ENCODE measurements at places on chromosomes 1 and 21.
A peak's percentile ranks its signal among the peaks of the same experiment; 100 is the strongest.

GRCh38 chr1:152448095-152448494 is 34.0 kb upstream of the CRNN start:
- DNase-seq: no peak

GRCh38 chr1:11068600-11069473 is 9.0 kb upstream of the SRM start:
- DNase-seq: no peak

DNA sequence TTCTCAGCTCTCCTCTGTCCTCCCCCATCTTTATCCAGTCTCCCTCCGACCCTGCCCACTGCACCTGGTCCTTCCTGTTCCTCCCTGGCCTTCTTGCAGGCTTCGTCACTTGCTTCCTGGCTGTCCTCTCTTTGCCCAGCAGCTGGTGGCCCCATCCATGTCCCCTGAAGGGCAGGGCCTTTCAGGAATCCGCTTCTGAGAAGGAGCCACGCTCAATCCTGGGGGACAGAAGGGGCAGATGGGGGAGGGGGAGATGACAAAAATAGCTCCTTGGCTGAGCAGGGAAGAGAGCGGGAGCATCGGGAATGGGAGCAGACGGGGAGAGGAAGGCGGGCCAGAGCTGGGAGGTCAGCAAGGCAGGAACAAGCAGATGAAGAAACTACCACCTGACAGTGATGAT is 40.7 kb downstream of the SLC30A1 start:
- DNase-seq: no peak

DNA sequence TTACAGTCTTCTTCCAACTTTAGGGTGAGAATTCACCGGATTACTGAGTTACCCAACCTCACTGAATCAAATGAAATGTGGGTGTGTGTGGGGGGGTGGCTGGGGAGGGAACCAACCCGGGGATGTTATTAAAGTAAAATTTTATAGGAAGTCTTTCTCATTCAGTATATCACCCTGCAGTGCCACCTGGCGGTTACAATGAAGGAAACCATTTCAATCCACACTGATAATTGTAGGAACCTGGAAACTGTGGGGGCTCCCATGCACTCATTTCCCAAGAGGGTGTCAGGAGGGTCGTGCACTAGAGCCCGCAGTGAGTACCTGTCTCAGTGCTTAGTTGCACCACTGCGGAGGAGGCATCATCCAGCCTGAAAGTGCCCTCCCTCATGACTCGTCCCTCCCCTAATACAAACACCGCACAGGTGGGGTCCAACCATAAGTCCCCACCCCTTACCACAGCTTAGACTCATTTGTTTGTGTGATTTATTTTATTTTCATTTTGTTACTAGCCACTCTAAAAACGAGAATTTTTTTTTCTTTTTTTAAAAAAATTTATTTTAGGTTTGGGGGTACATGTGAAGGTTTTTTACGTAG is 29.1 kb upstream of the IGSF5 start:
- peak; percentile 69 for DNase-seq

- DNase-seq: peak; percentile 60
Measured at GRCh38 chr1:216815260-216816131, 92.3 kb upstream of the ESRRG start.

GRCh38 chr21:41598561-41599431 is 90.8 kb upstream of the TMPRSS2 start:
- no peak for DNase-seq

DNA sequence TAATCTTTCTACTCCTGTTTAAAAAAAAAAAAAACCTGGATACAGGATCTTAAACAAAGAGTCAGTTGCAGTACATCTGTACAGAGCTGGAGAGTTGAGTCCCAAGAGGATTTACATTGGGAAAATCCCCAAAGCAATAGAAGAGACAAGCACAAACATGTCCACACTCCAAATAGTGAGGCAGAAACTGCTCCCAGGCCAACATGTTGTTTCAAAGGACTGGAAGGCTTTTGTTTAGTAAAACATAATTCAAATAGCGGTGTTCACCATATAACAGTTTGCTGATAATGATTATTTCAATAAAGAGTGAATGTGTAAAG is 425.4 kb downstream of the ADGRL2 start:
- no peak for DNase-seq

GRCh38 chr21:37757606-37758376 is 158.5 kb downstream of the KCNJ6 start:
- DNase-seq: no peak

DNA sequence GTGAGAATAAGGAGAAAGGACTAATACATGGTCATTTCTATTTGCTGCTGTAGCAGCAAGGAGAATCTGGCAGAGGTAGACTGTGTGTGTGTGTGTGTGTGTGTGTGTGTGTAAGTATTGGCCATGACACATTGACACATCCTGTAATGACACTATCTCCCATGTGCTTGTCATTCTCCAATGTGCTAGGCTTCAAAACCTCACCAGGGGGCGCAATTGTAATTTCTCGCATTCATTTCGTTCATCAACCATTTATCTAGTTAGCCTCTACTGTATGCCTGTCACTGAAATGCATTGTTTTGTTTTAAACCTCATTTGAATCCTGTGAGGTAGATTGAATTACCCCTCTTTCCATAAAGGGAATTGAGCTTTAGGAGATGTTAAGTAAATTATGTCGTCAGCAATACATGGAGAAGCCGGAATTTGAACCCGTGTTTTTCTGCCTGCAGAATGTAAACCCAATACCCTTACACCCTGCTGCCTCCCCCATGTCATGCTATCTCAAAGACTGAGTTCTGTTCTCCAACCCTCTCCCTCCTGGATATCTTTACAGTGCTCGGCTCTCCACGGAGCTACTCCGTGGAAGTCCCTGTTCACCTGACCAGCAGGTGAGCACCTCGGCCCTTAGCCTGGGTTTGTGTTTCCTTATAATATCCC is 100.8 kb downstream of the UCK2 start:
- DNase-seq: peak; percentile 31

DNA sequence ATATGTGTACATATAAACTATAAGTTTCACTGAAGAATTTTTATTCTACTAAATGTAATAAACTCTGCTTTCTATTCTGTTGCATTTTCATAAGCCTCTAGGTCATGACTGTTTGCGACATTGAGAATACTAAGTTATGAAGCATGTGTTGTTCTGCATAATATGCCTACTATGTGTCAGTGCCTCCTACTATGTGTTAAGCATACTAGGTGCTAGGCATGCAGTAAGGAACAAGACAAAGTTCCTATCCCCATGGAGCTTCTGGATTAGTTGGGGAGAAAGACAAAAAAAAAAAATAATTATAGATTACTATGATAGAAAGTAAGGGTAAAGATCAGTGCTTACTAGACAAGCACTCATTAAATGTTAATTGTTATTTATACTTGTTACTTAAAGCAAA is 1.3 kb downstream of the SDCCAG8 start:
- no peak for DNase-seq

DNA sequence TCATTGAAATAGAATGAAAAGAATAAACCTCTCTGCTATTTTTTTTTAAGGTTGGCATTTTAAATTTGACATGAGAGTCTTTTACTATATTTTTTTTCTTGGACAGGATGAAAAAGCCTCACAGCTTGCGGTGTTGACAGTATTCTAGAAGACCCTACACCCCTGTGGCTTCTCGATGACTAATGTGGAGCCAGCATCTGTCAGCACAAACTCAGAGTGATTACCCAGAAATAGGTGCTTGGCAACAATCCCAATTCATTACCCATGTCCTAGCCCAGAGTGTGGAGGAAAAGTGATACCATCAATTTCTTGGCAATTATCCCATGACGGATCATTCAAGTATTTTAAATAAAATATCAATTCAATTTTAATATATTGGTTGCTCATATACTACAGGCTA is 186.8 kb upstream of the MAP1LC3C start:
- no peak for DNase-seq

DNA sequence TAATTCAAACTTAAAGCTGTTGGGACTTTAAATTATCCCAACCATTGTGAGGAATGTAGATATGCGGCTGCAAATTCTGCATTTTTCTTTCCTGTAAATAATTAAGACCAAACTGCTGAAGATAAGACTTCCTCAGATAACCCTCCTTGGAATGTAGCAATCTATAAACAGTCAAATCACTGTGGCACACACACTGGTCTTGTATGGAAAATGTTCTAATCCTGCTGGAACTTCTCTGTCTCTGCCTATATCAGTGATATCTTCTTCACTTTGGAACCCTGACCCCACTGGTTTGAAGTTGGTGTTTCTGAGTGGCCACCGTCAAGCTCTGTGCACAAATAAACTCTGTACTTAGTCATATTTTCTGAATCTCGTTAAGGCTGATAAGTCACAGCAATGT is 32.9 kb downstream of the HSF2BP start:
- DNase-seq: no peak

- peak; percentile 56 for DNase-seq
Measured at GRCh38 chr1:203338335-203339036, 12.4 kb downstream of the FMOD start.

GRCh38 chr1:111967886-111968285 is 21.6 kb downstream of the KCND3 start:
- no peak for DNase-seq

- DNase-seq: no peak
Measured at GRCh38 chr1:210441028-210441427, 112.3 kb downstream of the HHAT start.

DNA sequence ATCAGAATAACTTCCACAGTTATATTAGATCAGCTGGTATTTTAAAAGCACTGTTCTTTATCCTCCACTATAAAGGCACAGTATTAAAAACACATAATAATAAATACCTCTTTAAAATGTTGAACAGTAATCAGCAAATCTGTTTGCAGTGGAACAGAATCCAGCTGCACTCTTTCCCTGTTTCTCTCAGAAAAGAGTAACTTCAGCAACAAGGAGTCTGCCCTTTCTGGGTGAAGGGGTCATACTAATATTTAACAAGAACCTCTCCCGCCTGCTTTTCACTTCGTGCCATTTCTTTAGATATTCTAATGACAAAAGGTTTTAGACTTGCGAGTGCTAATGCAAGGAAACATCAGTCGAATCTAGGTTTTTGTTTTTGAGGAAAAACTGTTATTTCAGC is 194.2 kb upstream of the FMN2 start:
- no peak for DNase-seq

DNA sequence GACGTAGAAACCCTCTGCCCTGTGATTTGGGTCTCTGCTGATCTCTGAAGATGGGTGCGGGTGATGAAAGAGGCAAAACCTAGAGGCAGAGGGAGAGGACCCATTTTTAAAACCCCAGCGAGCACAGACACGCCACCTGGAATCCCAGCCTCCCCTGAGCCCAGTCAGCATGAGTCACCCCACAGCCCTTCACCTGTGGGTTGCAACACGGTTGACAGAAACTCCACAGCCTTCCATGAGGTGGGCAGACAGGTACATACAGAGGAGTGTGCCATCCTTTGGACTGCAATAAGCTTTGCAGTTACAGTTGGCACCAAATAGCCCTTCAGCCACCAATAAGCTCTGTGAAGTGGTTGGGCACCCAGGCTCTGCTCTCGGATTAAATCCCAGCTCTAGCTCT is 2.1 kb upstream of the GRHL3 start:
- no peak for DNase-seq

- no peak for DNase-seq
Measured at GRCh38 chr1:3465091-3465934, 10.8 kb downstream of the ARHGEF16 start.

DNA sequence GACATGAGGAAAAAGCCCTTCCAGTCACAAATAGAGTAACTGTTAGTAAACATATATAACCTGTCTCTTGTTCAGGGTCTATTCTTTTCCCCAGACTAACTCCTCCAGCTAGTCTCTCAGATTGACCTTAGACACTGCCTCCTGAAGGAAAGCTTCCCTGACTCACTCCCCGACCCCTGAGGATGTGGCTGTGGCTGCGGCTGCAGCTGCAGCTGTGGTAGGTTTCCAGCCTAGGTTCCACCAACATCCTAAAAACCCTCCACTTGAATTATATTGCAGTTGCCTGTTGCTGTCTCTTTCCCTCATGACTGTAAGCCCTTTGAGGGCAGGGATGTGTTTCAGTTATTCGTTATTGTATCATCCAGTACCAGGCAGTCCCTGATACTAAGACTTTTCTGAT is 132.9 kb upstream of the C1orf21 start:
- DNase-seq: no peak

DNA sequence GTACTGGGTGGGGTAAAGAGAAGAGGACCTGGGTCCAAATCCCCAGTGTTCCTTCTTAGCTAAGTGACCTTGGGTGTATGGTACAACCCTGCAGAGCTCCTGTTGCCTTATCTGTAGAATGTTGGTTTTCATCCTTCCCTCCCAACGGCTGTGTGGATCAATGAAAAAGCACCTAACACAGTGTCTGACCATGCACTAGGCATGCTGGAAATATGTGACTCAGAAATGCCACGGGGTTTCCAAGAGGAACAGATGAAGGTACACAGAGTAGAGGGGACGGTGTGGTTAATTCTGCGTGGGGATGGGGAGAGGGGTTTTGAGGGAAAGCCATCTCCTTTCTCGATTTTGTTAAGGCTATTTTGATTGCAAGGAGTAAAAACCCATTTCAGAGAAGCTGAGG is 8.6 kb downstream of the NIPAL3 start:
- DNase-seq: no peak

DNA sequence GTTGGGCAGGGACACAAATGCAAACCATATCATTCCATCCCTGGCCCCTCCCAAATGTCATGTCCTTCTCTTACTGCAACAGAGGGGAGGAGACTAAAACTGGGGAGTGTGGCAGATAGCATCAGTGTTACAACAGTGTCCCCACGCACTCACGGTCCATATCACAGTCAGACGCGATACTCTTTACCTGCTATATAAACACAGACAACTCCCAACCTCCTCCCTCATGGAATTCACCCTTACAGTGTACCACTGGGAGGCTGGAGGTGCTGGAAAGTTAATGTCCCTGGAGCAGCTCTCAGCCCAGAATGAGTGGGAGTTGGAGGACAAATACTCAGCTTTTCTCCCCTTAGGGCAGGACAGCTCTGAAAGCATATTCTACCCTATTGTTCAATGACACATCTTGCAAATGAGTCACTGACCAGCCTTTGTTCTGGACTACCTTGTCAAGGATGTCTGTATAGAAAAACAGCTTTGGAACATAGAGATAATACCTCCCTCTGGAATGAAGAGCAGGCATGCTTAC is 445.9 kb downstream of the SETD4 start:
- no peak for DNase-seq

DNA sequence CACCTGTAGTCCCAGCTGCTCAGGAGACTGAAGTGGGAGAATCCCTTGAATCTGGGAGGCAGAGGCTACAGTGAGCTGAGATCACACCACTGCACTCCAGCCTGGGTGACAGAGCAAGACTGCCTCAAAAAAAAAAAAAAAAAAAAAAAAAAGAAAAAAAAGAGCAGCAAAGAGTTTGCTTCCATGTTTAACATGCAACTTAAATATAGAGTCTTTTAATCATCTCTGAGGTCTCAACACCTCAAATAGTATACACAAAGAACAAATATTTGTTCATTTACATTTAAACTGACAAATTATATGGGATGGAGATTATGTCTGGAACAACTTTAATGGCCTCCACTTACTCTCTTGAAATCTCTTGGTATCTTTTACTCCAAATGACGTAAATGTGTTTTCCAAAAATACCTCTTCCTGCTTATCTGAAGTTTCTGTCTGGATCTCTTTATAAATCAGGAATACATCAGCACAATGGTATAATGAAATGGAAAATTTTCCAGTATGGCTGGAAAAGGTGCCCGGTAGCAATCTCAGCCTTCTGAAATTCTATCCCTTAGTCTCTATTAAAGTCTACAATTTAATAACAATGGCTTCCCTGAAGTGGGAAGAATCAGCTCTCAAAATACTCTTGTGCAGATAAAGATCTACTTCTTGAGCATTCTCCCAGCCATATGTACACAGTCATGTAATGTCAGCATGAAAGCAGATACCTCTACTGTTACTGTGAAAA is 258.5 kb downstream of the OMA1 start:
- DNase-seq: no peak
